ENCODE measurements at places on chromosomes 5 and 9. TPM values are rescaled to one million over a fixed set of nuclear protein-coding genes. Genes with fewer than 3 reads are reported as not detected.
A peak's percentile ranks its signal among the peaks of the same experiment; 100 is the strongest.

DNA sequence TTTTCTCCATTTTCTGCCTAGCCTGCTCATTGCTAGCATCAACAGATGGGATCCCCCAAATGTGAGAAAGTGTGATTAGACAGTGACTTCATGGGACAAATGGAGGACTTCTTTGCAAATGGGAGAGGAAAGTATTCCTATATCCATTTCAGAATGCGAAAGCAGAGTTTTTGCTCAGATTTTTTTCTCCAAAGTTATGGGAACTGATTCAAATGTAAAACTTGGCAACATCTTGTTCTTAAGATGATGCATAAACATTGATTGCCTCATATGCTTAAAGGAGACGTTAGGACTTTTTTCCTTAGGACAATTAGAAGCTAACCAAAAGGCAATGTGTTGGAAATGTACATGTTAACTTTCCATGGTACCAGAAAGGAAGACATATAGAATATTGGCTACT lies 704.3 kb upstream of the ZNF608 start:
- DNase-seq: no peak

GRCh38 chr9:126347093-126347492 lies 20.5 kb downstream of the MVB12B start:
- no peak for DNase-seq

- DNase-seq: no peak
Measured at GRCh38 chr5:159564031-159564430, 233.7 kb upstream of the IL12B start.

GRCh38 chr9:37939575-37940095 lies 35.7 kb upstream of the SLC25A51 start:
- no peak for DNase-seq

DNA sequence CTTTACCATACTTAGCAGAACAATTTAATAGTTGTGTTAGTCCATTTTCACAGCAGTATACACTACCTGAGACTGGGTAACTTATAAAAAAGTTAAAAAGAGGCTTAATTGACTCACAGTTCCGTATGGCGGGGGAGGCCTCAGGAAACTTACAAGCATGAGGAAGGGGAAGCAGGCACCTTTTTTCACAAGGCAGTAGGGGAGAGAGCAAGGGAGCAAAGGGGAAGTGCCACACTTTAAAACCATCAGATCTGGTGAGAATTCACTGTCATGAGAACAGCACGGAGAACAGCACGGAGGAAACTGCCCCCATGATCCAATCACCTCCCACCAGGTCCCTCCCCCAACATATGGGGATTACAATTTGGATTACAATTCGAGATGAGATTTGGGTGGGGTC lies 269.9 kb downstream of the MTRR start:
- no peak for DNase-seq

DNA sequence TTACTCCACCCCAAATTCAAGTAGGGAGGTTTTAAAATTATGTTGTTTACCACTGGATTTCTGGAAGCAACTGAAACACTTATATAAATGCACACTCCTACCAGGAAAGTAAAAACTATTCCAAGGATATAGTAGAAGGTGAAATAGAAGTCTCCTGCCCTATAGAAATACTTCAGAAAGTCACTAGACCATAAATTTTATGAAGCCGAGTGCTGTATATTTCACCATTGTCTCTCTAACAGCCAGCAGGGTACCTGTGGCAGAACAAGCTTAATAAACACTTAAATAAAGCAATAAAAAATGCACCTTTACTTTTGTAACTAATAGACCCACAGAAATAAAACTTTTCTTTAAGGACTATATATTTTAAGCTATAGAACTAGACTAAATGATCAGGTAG lies 631.6 kb downstream of the PDE4D start:
- DNase-seq: no peak

GRCh38 chr5:38426490-38426889 lies 130.0 kb downstream of the LIFR start:
- DNase-seq: no peak

DNA sequence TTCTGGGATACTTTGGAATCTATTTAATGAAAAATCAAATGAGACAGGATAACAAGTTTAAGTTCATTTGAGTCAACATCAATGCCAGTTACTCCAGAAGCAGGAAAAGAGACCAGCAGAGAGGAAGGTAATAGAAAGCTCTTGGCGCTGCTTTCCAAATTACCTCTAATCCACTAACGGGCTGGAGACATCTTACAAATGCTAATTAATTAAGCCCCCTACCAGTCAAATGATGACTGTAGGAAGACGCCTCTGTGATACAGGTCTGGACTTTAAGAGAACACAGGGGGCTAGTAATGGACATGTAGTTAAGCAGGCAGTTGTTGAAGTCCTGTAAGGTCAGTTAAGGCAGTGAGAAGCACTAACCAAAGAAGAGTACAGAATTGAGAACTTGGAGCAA lies 65.3 kb upstream of the HTR4 start:
- no peak for DNase-seq

GRCh38 chr9:19728101-19728500 lies 60.7 kb downstream of the SLC24A2 start:
- no peak for DNase-seq

- DNase-seq: no peak
Measured at GRCh38 chr5:8905021-8905420, 640.9 kb downstream of the SEMA5A start.

DNA sequence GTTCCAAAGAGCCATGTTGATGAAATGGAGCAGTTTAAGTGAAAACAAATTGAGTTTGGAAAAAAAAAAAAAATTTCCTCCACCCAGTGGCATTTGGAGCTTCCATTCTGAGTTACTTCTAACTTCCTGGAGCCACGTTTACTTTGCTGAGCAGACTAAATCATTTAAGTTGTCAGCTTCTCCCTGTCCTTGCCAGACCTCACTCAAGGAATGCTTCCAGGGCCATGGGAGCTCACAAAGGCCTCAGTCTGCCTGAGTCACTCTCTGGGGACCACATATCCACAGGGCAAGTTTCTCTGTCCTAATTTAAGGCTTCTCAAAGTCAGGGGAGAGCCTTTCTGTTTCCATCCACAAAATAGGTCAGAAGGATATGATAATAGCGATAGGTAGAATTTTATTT lies 210.3 kb upstream of the TNC start:
- DNase-seq: no peak

DNA sequence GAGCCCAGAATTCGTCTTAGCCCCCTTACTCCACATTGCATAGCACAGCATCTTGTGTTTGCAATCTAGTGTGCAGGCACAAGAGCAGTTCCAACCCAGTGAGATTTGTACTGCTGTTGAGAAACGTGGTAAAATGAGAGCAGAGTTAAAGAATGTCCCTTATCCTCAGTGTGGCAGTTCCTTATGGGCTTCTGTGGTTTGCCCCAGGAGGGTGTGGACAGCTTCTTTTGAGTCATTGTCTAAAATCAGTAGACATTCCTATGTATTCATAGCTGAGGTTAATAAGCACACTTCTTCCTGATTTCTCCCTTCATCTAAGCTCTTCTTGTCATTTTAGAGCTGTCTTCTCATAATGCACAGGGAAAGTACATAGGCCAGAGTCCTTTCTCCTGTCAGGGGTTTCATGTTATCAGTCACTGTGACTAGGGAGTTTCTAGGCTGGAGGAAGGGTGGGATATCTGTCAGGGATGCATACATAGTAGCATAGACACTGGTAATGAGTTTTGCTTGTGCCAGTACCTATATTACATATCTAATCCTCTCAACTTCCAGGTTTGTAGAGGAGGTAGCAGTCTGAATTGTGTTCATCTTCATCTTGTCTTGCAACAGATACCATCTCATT lies 2.0 kb upstream of the CAVIN4 start:
- DNase-seq: no peak

DNA sequence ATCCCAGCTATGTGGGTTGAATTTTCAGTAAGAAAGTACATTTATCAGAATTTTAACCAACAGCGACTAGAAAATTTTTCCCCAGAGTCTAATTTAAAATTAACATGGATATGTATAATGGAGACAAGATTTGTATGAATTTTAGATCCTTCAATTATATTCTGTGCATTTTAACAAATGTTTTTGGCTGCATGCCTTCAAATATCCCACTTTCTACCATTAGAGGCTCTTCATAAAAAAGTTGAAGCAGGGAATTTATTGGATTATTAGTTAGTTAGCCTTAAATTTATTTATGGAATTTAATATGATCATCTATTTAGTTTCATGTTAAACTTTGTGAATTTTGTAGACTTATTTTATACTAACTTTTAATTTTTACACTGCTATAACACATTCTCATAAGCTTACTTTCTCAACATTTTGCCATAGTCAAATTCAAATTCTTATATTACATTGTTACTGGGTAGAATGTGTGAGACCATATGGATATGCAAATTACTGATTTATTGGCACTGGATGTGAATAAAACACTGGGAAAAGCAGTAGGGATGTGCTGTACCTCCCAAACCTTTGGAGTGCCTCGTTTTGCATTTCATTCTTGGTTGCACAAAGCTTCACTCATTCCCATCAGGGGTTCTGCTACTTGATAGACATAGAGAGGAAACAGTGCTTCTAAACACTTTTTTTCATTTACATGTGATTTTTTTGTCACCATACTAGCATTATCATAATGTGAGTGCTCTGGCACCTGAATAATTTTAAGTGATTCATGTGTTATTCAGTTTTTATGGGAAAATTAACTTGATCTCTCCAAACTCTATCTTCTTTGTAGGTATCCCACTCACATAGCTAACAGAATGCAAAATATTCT lies 491.8 kb upstream of the COX7C start:
- DNase-seq: no peak

- peak; percentile 70 for DNase-seq
Measured at GRCh38 chr9:4117835-4118610, 181.8 kb downstream of the GLIS3 start.

- no peak for DNase-seq
Measured at GRCh38 chr9:76980566-76980965, 38.9 kb upstream of the FOXB2 start.

DNA sequence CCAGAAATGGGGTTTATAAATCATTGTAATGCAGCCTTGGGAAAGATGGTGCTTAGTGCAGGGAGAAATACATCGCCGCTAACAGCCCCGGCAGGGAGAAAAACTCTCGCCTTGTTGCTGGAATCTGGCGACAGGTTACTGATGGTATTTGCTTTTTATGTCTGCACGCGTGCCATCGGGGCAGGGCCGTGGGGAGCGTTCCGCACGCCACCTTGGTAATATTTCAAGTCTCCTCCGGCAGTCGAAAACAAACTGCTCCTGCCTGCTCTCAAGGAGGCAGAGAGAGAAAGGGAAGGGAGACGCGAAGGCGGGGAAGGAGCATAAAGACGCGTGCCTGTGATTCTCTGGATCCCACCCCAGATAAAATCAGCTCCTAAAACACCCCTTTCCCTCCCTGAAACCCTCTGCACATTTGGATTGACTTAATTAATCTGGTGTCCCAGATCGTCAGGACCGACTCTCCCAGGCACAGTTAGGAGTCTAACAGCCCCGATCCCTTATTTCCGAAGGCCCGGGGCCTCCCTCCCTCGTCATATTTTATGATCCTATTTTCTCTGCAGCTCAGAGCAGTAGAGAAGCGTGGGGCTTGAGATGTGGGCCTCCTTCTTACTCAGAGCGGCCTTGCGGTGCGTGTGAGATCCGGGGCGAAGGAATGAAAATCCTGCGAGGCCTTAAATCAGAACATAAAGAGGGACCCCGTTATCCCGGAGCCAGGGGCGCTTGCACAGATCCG lies 47.7 kb downstream of the CFAP77 start:
- no peak for DNase-seq

DNA sequence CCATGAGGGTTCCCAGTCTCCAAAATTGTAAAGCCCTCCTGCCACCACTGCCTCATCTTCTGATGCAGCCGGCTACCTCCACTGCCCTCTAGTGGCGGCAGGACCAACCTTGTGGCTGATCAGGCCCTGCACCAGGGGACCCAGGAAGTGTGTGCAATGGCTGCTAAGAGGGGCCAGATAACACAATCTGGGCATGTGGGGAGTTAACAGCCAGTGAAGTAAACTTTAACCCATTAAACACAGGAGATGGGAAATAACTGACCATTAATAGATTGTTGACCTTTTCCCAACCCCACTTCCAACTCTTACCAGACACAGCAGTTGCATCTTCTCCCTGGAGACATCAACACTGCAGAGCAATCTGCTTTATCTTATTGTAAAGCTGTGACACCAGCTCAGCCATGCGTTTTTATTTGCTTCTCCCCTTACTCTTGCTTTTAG lies 63.3 kb downstream of the FREM1 start:
- peak; percentile 73 for DNase-seq

DNA sequence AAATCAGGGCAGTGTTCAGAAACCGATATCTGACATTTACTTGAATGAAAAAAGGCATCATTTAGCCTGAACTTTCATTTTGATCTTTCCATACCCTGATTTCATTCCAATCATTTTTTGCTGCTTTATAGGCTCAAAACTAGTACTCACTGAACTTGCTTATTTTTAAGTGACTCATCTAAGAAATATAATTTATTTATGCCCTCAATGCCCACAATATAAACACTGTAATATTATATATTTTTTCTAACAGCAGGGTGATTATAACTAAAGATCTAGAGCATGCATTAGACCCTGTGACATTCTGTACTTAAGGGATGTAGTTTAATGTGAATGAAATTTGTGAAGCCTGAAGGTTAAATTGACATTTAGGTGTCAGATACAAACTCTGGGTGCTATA lies 446.1 kb upstream of the CDH10 start:
- DNase-seq: no peak

GRCh38 chr5:30040488-30041118 lies 1152.9 kb upstream of the CDH6 start:
- peak; percentile 62 for DNase-seq

- no peak for DNase-seq
Measured at GRCh38 chr5:10633271-10634049, 69.6 kb downstream of the ANKRD33B start.

DNA sequence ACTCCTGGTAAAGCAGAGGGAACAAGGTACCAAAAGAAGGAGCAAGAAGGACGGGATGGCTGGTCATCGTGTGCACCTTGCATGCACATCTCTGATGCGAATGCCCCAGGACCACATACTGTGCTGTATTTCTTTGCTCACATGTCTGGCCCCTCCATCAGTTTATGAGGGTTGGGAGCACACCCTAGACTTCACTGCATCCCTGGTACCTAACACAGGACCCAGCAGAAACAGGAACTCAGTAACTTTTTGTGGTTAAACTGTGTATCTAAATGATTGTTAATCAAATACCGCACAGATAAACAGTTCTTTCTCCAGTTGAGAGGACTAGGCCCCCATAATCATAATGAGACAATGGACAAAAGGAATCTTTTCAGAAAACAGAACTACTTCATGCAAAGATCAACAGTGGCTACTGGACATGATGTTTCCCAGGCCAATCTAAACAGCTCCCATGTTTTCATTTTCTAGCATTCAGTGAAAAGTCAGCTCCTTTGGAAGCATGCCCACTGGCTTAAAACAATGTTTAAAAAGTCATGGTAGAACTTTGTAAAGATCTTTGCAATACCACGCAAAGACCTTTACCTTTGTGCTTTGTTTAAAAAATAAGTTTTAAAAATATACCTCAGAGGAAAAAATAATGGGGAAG lies 55.5 kb upstream of the IFNK start:
- DNase-seq: peak; percentile 38

GRCh38 chr9:10843151-10843550 lies 230.3 kb upstream of the PTPRD start:
- DNase-seq: no peak

PCDHGB2 gene
- polyA plus RNA-seq: 1.5 TPM

MARCHF11 gene
- polyA plus RNA-seq: 189 TPM

ECSCR gene
- 13.9 TPM for polyA plus RNA-seq

SPINK7 gene
- polyA plus RNA-seq: not detected

CAMK2A gene
- polyA plus RNA-seq: 0.70 TPM

SPTAN1 gene
- polyA plus RNA-seq: 299 TPM

DBH gene
- not detected for polyA plus RNA-seq

MYORG gene
- 2.8 TPM for polyA plus RNA-seq

OR2S2 gene
- polyA plus RNA-seq: not detected

GZMA gene
- 7.1 TPM for polyA plus RNA-seq

ALAD gene
- polyA plus RNA-seq: 44.8 TPM

PRLR gene
- 1.6 TPM for polyA plus RNA-seq

MED10 gene
- 43.6 TPM for polyA plus RNA-seq

INSL4 gene
- not detected for polyA plus RNA-seq

BNC2 gene
- polyA plus RNA-seq: 14.6 TPM
